ENCODE measurements at places on chromosomes 3 and 15. TPM values are rescaled to one million over a fixed set of nuclear protein-coding genes. Genes with fewer than 3 reads are reported as not detected.

DNA sequence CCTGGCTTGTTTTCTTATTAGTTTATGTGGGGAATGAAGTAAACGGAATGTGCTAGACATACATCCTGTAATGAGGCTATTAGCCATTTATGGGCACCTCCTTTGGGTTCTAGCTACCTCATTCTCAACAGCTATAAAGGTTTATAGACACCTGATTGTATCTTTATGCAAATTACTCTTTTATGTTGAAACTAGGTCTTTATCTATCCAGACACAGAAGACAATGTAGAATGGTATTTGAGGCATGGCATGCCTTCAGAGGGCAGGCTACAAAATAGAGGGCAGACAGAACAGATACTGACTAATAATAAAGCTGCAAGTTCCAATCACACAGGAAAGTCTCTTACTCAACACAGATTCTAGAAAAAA lies 27.1 kb downstream of the TBC1D2B start:
- DNase-seq = no peak

Gene TBC1D21
- not detected for total RNA-seq

- no peak for DNase-seq
Observed at GRCh38 chr3:33016846-33017405, 65.5 kb downstream of the CCR4 start.

- no peak for DNase-seq
Observed at GRCh38 chr3:42194943-42195510, 71.0 kb downstream of the CCK start.

GRCh38 chr3:37489355-37489754 lies 315.0 kb upstream of the LRRFIP2 start:
- no peak for DNase-seq

DNA sequence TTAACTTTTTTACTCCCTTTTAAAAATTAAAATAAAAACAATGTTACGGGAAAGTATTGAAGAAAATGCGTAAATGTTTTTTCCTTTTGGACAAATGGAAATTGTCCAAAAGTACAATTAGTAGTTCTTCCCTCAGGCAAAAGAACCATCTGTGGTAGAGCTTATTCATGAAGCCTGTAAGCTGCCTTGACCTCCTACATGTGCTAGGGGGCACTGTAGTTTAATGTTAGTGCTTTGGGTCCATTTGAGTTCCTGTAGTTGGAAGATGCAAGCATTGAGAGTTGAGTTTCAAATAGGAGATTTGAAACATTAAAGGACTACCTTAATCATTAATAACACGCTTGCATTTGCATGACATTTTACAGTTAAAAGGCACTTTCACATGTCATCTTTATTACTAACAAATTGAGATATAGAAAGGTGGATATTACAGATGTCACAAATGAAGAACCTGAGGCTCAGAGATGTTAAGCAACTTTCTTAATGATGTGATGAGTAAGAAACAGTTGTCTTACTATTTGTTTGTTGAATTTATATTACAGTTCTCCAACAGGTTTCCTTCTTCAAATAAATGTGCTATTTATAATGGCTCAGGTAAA lies 1.8 kb upstream of the ZNF385D start:
- peak; percentile 65 for DNase-seq

Gene FAM3D
- 14.9 TPM for total RNA-seq

DNA sequence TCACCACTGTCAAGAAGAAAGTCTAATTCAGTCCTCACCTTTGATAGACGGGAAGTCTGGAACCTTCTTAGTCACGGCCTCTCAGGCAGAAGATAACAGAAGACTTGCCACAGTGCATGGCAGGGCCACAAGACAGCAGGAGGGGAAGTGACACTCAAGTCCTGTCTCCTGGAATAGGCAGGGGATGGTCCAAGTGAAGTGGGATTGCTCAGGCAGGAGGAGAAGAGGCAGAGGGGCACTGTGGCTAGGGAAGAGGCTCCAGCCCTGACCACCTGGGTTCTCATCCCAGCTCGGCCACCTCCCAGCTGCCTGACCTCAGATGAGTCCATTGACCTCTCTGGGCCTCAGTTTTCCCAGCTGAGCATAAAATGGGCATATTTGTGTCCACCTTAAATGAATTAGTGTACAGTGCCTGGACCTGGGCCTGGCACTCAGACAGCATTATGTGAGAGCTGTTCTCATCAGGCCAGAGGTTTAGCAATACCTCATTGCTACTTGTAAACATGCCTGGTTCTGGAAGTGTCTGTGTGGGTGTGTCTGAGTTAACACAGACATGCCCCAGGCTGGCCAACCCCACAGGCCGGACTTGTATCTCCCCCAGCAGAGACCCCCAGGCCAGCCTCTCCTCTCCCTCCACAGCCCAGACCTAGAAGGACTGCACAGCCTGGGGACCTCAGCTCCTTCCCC lies 11.5 kb upstream of the PCSK6 start:
- DNase-seq = no peak

- no peak for DNase-seq
Observed at GRCh38 chr3:156304406-156304805, 184.0 kb downstream of the KCNAB1 start.

DNA sequence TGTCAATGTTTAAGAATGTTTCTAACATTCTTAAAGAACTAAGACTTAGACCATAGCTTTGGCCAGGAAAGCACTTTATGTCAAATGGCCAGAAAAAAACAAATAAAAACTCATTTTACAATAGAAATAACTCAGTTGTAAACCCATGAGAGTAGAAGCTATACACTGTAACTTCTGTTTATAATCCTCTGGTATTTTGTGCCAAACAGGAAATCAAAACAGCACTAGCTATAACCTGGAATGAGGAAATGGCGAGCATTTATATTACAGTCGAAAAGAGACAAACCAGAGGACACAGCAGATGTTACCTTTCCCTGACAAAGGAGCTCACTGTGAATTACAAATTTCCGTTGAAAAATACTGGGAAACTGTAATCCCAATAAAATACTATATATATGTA lies 10.3 kb downstream of the GK5 start:
- peak; percentile 79 for DNase-seq

GRCh38 chr3:128996726-128997125 lies 2.9 kb upstream of the CFAP92 start:
- DNase-seq = no peak

Gene PLA2G4D
- not detected for total RNA-seq

- no peak for DNase-seq
Observed at GRCh38 chr3:185489462-185489861, 9.4 kb downstream of the TMEM41A start.

DNA sequence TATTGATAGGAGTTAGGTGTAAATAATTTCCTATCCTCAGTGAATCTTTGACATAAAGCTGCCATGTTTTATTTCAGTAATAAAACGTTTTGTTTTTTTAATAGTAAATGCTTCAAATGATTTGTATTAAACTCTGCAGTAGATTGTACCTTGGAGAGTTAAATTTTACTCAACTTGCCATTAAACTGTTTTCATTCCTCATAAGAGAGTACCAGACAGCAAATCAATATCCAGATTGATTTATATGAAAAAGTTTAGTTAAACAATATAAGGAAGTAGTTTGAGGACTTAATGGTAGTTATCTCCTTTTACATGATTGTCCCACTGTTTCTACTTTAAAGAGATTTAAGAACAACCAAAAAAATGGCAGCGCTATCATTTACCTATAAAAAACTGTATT lies 18.4 kb downstream of the ALDH1A2 start:
- DNase-seq = no peak

Gene ISLR
- total RNA-seq = 119 TPM

Gene ROPN1
- not detected for total RNA-seq

Gene SH3GL3
- total RNA-seq = 7.1 TPM

Gene ZCWPW2
- 1.0 TPM for total RNA-seq

Gene SNTN
- not detected for total RNA-seq

DNA sequence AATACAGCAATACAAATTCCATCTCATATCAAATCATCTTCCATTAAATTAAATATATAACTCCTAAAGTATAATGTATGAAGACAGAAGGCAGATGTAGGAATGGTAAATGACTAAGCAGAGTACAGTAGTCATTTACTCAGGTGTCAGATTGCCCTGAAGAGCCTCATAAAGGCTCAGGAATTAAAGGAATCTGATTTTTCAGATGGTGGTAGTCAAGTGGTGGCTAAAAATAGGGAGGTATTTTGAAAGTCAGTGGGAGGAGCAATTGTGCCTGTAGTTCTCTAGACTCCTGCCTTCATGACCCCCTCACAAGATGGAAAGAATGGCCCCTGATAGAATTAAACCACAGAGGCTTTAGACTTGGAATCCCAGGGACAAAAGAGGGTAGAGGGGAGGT lies 142.7 kb upstream of the SYNPR start:
- peak; percentile 45 for DNase-seq

Gene POLG
- total RNA-seq = 44.7 TPM
